ENCODE measurements at places on chromosomes 5 and 9. TPM values are rescaled to one million over a fixed set of nuclear protein-coding genes. Genes with fewer than 3 reads are reported as not detected.

GRCh38 chr9:88833946-88834345 is 157.3 kb upstream of the S1PR3 start:
- DNase-seq: no peak
- no peaks in the 10 kb centered on the region for H3K36me3 ChIP-seq
- no peak overlapping the region for H3K4me3 ChIP-seq
- peaks cover 40% of the 10 kb centered on the region for H3K27me3 ChIP-seq

- DNase-seq: no peak
- no peaks in the 10 kb centered on the region for H3K36me3 ChIP-seq
- peaks cover 8% of the 10 kb centered on the region for H3K4me1 ChIP-seq
- no peak within 1 kb of the TSS for H3K4me3 ChIP-seq
Measured at GRCh38 chr5:115962239-115962564, at the start of gene LVRN. Gene LVRN (plus strand): TSS chr5:115962475. CDS start chr5:115962618, 143 bp downstream.

GRCh38 chr5:153660919-153661318 is 170.4 kb downstream of the GRIA1 start:
- no peaks in the 10 kb centered on the region for H3K27me3 ChIP-seq
- no peak overlapping the region for H3K27ac ChIP-seq
- H3K4me1 ChIP-seq: no peaks in the 10 kb centered on the region
- no peak for DNase-seq
- no peaks in the 10 kb centered on the region for H3K36me3 ChIP-seq
- H3K4me3 ChIP-seq: no peak overlapping the region

- H3K27me3 ChIP-seq: peaks cover 1% of the 10 kb centered on the region
- no peak overlapping the region for H3K27ac ChIP-seq
- no peak for DNase-seq
- H3K4me3 ChIP-seq: no peak overlapping the region
- no peaks in the 10 kb centered on the region for H3K36me3 ChIP-seq
Measured at GRCh38 chr5:139388198-139388821, 1.4 kb downstream of the MZB1 start.

The PCDHB10 gene
- not detected for total RNA-seq

DNA sequence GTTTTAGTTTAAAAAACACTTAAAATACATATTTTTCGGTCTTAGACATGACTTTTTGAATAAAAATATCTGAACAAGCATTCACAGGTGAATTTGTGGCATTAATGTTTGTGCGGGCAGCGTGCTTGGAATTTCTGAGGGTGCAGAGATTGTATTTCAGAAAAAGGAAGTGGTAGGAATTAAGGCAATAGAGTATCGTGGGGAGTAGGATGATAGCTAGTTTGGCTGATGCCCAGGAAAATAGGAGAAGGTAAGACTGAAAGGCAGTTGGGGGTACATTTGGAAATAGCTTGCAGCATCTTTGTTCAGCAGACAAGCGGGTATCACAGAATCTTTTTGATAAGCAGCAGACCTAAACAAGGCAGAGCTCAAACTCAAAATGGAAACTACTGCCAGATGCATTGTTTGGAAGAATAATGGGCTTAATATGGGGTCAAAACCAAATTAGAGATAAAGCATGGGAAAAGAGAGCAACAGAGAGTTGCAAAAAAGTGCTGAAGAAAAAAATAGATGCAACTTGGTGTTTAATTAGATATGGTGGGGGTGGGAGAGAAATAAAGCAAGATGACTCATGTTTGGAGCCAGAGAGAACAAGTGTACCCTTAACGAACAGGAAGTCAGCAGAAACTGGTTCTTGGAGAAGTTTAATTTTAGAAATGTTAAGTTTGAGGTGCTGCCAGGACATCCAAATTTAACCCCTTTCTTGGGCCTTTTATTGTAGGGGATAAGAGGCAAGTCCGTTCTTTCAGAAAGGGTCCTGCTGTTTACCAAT is 85.7 kb upstream of the ARRDC3 start:
- H3K4me3 ChIP-seq: no peak overlapping the region
- no peaks in the 10 kb centered on the region for H3K27me3 ChIP-seq
- H3K36me3 ChIP-seq: no peaks in the 10 kb centered on the region
- DNase-seq: no peak
- H3K27ac ChIP-seq: no peak overlapping the region

DNA sequence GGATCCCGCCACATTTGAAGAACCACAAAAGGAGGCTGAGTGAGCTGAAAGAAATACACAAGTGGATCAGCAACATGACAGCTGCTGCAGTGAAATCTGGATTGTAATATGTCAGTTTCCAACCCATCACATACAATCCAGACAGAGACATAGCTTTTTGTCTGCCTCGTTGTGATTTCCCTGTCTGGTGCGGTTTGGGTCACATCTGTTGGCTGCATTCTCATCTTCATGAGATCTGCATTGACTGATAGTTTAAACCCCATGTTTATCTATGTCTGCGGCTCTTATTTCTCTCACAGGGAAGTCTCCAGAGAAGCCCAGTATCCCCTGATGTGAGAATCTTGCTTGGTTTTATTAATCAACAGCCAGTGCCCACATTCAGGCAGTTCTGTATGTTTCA is 403.1 kb upstream of the ZNF608 start:
- no peak for DNase-seq
- no peaks in the 10 kb centered on the region for H3K27me3 ChIP-seq
- H3K4me1 ChIP-seq: no peaks in the 10 kb centered on the region
- no peak overlapping the region for H3K4me3 ChIP-seq

All from T-cell (primary cell).